Activated CD4-positive, alpha-beta T cell treated with anti-CD3 and anti-CD28 coated beads, Interleukin-2, amount 10 ng/mL, durations not matched to agents 7 days and 5 days (primary cell): ENCODE measurements at places on chromosomes 2 and 18. TPM values are rescaled to one million over a fixed set of nuclear protein-coding genes. Genes with fewer than 3 reads are reported as not detected.

The MAP3K19 gene
- not detected for total RNA-seq

The NEB gene
- 0.48 TPM for total RNA-seq

The GPR155 gene
- 33.3 TPM for total RNA-seq

The CRACDL gene
- 0.22 TPM for total RNA-seq

The RAB11FIP5 gene
- 8.5 TPM for total RNA-seq

The SPC25 gene
- 52.2 TPM for total RNA-seq

The STARD6 gene
- not detected for total RNA-seq

The CRYGA gene
- total RNA-seq = not detected

The LYPD1 gene
- not detected for total RNA-seq
